ENCODE measurements at places on chromosomes 2 and 18.

DNA sequence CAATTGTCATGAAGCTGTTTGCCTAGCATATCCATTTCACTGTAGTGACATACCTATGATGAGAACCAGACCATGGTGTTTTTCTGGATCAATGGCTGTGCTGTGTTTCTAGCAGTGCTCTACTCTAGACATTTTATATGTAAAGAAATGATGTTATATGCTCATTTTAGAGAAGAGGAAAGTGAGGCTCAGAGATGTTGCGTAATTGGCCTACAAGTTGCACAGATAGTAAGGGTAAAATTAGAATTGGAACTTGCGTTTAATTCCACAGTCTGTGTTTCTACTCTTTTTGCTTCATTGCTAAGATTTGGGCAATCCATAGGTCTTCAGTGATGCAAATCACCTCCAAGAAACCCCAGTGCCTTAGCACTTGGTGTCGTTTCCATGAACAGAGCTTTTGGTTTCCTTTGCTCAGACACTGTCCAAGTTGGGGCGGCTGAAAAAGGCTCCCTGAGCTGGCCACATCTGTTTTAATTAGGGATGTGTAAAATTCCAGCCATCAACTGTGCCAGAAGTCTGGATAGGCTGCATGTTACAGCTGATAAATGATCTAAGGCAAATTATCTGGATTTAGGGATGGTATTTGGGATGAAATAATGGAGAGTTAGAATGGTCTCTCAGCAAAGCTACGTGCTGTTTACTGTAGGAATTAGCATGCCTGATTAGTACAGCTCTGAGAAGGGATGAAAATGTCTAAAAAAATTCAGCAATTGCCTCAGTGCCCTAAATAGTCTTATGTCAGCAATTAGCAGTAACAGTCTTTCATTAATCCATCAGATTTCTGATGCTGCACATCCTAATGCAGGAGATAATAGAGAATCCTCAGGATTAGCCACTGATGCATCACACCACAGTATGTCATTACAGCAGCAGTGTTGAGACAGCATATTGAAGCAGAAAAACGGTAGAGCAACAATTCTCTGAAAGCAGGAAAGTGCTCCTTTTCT, 65.3 kb downstream of the PTPRM start:
- DNase-seq = no peak

GRCh38 chr2:113010088-113010487, 4.8 kb downstream of the IL36A start:
- no peak for DNase-seq

DNA sequence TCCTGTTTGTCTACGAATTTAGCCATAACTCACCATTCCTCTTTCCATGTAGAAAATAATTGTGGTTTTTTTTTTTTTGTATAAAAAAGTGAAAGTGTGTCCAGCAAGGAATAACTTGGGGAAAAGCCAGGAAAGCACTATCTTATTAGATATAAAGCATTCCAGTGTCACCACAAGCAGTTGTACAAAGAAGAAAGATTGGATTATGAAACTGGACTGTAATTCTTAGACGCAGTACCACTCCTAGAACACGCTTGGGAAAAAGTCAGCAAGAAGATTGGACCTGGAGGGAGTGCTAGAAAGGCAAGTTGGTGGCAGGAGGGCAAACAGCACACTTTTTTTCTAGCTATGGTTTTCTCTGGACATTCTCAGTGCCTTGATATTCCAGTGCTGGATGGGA, 186.7 kb downstream of the PARD3B start:
- DNase-seq = no peak

DNA sequence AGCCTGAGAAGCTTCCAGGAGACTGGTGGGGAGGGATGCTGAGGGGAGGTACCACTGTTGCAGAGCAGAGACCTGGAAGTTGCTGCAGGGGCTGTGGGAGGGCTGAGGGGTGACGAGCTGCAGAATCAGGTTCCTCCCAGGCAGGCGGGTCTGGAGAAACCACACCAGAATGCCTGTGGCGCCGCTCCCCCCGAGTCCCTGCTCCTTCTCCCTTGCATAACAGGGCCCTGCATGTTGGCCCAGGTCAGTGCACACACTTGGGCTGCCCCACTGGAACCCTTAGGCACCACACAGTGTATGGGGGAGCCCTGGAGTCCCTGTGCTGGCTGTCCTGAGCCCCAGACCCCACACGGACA, 60.4 kb downstream of the ARL4C start:
- DNase-seq = no peak

GRCh38 chr2:116732322-116732721, 1082.2 kb upstream of the DDX18 start:
- no peak for DNase-seq

DNA sequence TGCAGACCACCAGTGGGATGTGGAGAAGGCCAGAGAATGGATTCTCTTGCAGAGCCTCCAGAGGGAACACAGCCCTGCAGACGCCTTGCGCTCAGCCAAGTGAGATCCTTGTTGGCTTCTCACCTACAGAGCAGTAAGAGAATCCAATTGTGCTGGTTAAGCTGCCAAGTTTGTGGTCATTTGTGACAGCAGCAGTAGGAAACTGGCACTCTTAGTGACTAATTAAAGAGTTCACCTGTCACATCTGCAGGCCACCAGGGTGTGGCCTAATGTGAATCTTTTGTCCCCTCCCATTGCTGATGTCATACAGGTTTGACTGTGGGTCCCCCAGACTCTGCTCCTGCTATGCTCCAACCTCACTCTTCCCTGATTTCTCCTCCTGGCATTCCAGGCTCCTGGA, 235.9 kb downstream of the TFCP2L1 start:
- no peak for DNase-seq

- peak; percentile 69 for DNase-seq
Observed at GRCh38 chr2:216739035-216739434, 43.7 kb upstream of the IGFBP5 start.

GRCh38 chr2:238495422-238495821, 68.7 kb downstream of the ASB1 start:
- DNase-seq = no peak

GRCh38 chr2:237057893-237058300, 27.8 kb upstream of the COPS8 start:
- DNase-seq = no peak

- no peak for DNase-seq
Observed at GRCh38 chr2:76984359-76984758, 537.8 kb downstream of the LRRTM4 start.

DNA sequence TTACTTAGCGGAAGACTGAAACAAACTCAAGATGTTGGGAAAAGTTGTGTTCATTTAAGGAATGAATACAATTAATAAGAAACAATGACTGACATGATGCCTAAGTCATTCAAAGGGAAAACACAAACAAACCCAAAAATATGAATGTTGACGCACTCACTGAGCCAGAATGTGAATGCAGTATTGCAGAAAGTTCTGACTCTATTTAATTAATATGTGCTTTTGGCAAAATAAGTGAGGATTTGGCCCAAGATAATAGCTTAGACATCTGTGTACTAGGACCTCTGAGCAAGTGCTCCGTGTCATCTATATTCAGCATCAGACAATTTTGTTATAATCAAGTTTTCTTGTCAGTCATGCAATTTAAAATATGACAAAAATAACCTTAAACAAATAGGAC, 1138.8 kb upstream of the NXPH2 start:
- no peak for DNase-seq

GRCh38 chr2:230721712-230722111, 9.1 kb downstream of the CAB39 start:
- DNase-seq = no peak

DNA sequence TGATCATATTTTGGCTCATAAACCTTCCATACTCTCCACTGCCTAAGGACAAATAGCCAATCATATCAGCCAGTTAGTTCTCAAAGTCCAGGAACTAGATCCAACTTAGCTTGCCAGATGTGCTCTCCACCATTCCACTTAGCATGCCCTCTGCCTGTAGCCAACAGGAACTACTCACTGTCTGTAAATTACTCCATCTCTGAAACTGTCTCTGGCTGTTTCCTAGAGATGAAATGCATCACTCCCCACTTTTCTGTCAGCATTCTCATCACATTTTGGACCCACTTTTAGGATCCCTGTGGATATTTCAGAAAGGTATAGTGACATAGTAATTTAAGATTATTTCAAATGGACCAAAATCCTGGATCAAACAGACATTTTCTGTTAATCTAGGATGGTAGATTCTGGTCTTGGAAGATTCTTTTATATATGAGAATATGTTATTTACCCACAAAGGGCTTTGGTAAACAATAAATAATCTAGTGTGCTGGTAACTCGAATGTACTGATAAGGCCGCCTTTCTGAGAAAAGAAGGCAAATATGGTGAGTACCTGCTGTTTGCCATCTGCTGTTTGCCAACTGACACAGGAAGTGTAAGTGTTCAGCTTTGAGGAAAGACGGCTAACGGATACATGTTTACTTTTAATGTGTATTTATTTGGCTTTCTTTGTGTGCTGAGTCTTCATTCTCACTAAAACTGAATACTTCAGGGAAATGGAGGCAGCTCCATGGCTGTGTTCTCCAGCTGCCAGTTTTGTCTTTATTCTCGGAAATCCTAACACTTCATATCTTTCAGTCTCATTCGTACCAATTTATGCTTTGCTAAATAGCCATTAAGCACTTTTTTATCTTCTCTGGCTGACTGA, 79.5 kb downstream of the EVA1A start:
- peak; percentile 63 for DNase-seq

DNA sequence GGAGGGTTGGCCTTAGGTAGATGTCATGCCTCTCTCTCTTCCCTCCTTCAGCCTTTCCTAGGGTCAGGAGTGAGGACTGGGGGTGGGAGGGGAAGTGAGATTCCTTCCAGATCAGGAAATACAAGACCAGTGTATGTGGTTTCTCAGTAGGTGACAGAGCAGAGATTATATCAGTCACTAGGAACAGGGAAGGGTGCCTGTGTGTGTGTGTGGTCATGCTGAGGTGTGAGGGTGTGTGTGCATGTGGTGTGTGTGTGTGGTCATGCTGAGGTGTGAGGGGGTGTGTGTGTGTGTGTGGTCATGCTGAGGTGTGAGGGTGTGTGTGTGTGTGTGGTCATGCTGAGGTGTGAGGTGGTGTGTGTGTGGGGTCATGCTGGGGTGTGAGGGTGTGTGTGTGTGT, 259.8 kb downstream of the LOXHD1 start:
- DNase-seq = no peak

DNA sequence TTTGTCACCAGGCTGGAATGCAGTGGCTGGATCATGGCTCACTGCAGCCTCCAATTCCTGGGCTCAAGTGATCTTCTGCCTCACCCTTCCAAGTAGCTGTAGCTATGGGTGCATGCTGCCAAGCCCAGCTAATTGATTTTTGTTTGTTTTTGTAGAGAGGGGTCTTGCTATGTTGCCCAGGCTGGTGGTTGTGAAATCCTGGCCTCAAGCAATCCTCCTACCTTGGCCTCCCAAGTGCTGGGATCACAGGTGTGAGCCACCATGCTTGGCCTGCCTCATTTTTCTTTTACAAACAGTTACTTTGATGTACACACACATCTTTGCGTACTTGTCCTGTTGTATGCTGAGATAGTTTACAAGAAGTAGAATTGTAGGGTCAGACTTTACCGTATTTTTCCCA, 13.1 kb upstream of the ANKRD12 start:
- DNase-seq = no peak

DNA sequence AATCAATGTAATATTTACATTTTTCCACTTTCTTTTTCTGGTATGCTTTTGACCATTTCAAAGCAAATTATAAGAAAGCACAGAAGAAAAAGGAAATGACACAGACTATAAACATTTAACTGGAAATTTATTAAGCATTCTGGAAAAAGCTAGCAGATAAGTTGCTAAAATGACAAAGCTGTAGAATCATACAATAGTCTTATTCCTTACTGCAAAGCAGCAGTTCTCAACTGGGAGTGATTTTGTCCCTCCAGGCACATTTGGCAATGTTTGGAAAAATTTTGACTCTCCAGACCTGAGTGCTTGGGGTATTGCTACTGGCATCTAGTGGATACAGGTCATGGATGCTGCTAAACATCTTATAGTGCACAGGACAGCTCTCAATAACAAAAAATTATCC, 75.1 kb downstream of the MBD5 start:
- no peak for DNase-seq

DNA sequence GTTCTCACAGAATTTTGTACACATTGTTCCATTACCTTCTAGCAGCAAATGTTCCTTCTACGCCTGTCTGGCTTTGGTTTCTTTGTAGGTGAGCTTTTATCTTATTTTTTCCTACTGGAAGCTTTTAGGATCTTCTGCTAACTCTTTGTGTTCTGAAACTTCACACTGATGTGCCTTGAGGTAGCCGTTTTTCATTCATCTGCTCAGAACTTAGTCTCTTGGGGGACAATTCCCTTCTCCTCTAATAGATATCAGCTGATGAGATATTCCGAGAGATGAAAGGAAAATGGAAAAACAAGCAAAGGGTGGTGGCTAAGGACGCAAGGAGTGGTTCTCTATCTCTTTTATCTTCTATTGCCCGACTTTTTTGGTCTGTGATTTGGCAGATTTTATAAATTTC, 27.8 kb upstream of the LPIN1 start:
- no peak for DNase-seq

- peak; percentile 42 for DNase-seq
Observed at GRCh38 chr2:26942543-26943295, 27.7 kb upstream of the MAPRE3 start.

DNA sequence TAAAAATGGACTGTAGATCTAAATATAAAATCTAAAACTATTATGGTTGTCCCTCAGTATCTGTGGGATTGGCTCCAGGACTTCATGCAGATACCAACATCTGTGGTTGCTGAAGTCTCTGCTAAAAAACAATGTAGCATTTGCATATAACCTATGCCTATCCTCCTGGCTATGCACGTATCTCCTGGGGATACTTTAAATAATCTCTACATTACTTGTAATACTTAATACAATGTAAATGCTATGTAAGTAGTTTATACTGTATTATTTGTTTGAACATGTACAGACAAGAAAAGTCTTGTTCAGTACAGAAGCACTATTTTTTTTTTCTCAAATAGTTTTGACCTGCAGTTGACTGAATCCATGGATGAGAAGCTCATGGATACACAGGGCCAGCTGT, 134.9 kb downstream of the ZAP70 start:
- no peak for DNase-seq

DNA sequence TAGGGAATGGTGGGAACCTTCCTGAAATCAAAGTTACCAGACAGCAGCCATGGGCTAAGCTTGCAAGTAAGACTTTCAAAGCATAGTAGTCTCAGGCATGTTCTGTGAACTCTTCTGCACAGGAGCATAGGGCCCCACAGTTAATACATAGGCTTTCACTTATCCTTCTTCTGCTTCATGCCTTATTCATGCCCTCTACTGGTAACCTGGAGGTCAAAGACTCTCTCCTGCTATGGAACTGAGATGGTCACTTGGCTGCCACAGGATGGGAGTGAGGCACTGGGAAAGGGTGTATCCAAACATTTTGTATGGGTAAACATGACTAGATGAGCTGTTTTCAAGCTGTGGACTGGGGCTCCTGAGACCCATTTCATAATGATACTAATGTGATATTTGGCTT, 49.1 kb upstream of the ZNF638 start:
- no peak for DNase-seq

- DNase-seq = no peak
Observed at GRCh38 chr2:119023534-119023933, 81.5 kb downstream of the MARCO start.

DNA sequence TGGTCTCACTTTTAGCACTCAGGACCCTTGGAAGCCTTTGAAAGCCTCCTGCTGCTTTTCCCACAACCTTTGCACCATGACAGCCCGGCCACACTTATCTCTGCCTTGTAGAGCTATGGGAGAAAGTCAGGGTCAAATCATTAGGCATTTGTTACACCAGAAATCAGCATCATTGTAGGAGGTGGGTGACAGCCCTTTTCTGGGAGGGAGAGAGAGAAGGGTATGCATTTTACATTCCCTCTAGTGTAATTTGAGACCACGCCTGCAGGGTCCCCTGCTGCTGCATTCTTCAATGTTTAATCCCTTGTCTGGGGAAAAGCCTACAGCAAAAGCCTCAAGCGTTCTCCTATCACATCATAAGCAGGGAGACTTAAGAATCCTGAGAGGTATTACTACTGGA, 766.8 kb upstream of the FAM98A start:
- DNase-seq = no peak
